Stimulated activated CD4-positive, alpha-beta T cell treated with anti-CD3 and anti-CD28 coated beads, TNF-alpha, amount 100 ng/mL, for 4 hours (primary cell): ENCODE measurements at places on chromosomes 6 and 20.

GRCh38 chr6:125846292-125847024 lies 55.7 kb downstream of the NCOA7 start:
- DNase-seq: no peak

DNA sequence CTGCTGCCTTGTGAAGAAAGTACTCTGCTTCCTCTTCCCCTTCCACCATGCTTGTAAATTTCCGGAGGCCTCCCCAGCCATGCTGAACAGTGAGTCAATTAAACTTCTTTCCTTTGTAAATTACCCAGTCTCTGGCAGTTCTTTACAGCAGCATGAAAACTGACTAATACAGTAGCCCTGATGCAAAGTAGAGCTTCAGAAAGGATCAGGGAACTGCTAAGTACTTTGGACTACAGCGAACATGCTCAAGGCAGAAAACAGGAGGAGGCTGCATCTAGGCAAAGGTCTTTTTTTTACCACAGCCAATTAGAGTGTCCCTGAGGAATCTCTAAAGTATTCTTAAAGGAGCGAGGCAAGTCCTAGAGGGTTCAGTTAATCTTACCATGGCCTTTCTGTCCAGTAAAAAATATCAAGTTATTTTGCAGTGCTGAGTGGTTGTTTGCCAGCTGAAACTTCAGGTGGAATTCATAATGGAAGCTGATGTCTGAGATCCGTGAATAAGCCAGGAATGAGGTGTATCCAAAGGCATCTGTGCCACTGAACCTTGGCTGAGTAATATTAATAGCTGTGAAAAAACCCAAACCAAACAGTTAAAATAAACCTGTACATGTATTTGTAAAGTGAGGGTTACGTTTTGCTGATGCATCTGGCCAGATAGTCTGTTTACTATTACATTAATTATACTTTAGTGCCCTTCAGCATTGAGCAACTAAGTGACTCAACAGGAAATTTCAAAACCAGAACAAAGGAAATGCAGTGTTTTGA lies 170.4 kb downstream of the PHF3 start:
- DNase-seq: no peak

GRCh38 chr20:39876976-39877635 lies 811.9 kb downstream of the MAFB start:
- no peak for DNase-seq

DNA sequence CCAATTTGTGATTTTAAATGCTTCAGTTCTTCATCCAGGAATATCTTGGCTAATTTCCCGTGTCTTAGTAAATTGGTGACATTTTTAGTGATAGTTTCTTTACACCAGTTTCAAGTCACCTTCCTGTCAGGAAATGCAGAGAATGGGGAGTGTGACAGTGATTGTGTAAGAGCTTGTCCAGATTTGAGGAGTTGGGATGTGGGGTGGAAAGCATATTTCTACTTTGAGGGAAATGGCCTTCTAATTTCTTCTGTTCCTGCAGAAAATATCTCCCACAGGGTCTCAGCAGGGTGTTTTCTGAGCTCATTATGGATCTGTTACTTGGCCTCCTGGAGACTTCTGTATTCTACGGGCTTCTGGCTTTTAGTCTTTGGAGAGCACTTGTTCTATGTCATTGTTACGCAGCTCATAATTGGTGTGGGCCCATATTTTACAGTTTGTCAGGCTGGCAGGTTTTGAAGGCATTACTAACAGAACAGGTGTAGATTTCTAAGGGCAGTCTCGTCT lies 65.6 kb downstream of the TMEM200A start:
- DNase-seq: no peak

DNA sequence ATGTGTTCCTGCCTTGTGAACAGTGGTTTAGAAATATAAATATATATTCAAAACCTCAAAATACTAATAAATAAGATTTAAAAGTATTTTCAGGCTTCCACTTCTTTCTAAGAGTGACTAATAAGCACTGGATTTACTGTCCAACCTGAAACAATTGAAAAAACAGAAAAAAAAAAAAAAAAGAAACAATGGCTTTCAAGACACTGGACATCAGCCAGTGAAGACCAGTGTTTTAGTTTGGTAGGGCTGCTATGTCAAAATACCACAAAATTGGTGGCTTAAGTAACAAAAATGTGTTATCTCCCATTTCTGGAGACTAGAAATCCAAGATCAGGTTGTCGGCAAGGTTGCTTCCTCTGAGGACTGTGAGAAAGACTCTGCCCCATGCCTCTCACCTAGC lies 101.4 kb upstream of the PDE7B start:
- DNase-seq: no peak

GRCh38 chr6:13049666-13050254 lies 278.6 kb downstream of the TBC1D7 start:
- DNase-seq: no peak

DNA sequence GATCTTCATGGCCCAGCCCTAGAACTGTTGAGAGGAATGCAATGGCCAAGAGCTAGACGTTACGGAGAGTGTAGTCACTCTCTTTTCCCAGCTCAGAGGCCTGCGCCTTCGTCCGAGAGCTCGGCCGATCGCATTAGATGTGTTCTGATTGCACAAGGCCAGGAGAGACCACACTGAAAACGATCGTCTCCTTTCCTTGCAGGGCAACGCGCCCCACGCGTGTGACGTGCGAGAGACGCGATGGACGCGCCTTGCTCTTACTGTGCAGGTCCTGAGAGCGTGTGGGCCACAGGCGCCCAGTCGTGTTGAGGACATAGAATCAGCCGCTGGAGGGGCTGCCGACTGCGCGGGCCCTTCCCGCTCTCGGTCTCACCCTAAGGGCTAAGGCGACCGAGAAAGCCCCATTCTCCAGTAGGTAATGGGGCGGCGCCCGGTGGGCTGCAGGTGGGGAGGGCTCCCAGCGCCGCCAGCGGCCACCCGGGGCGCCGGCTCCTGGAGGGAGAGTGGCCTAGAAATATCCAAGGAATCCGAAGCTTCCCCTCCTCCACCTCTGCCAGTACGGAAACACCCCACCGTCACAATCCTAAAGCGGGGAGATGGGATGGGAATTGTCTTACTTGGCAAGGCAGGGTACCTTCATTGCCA lies 26.9 kb downstream of the TFAP2B start:
- DNase-seq: no peak

GRCh38 chr6:93789532-93789931 lies 370.2 kb upstream of the EPHA7 start:
- DNase-seq: no peak

GRCh38 chr6:108442770-108443520 lies 117.8 kb upstream of the FOXO3 start:
- no peak for DNase-seq

GRCh38 chr20:10590950-10591671 lies 82.7 kb downstream of the JAG1 start:
- DNase-seq: no peak

DNA sequence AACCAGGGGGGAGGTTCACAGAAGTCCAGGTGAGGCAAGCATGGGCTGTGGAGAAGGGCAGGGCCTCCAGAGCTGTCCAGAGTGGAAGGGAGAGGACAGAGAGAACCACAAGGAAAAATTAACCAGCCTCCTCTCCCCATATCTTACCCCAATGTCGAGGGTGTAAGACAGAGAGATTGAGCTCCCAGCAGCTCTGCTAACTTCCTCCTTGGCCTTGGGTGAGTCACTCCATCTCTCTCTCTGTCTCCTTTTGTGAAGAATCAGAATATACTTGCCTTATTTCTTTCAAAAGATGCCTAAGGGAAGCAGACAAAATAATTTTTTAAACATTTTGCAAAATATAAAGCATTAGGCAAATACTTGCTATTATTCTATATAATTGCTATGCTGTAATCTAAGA lies 58.3 kb upstream of the IYD start:
- no peak for DNase-seq

- no peak for DNase-seq
Observed at GRCh38 chr20:24755411-24755922, 193.6 kb upstream of the CST7 start.

DNA sequence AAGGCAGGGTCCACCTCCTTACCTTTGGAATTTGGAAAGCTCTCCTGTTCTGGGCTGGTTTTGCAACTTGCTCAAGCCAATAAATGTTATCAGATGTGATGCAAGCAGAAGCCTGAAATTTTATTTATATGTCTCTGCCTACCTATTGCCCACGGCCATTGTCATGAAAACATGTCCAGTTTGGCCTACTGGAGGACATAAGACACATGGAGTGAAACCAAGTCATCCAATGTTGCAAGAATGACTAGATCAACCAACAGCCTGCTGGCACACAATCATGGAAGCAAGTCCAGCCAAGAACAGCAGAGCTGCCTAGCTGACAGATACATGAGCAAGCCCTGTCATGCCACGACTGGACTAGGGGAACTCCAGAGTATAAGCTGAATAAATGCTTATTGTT lies 56.7 kb upstream of the IRAK1BP1 start:
- no peak for DNase-seq

DNA sequence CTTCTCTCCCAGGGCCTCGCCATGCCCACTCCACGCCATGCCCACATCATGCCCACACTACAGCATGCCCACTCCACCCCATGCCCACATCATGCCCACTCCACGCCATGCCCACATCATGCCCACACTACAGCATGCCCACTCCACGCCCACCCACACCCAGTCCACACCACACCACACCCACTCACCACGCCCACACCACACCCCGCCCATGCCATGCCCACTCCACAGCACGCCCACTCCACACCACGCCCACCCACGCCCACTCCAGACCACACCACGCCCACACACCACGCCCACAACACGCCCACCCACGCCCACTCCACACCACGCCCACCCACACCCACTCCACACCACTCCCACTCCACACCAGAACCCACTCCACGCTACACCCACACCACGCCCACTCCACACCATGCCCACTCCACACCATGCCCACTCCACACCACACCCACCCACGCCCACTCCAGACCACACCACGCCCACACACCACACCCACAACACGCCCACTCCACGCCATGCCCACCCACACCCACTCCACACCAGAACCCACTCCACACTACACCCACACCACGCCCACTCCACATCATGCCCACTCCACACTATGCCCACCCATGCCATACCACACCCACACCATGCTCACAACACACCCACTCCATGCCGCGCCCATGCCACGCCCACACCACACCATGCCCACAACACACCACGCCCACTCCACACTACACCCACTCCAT lies 88.6 kb downstream of the ERMARD start:
- no peak for DNase-seq

DNA sequence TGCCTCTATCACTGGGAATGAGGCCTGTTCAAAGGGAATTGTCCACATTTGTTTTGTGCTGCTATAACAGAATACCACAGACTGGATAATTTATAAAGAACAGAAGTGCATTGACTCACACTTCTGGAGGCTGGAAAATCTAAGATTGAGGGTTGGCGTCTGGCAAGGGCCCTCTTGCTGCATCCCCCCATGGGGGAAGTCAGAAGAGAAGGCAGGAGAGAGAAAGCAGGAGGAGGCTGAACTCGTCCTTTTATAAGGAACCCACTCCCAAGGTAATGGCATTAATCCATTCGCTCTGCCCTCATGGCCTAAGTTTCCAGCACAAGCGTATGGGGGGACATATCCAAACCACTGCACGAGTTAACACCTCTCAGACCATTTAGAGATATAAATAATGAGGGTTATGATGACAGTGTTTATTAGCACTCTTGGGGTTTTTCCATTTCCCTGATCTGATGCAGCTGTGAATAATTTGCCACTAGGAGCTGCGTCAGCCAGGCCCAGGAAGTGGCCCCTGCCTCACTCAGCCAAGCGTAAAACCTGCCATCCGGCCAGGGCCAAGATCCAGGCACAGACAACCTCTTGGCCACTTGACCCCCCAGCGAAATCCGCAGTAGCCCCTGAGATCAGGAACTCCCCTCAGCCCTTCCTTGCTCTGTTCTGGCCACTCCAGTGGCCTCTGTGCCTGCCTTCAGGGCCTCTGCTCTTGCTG lies 14.2 kb upstream of the SLCO4A1 start:
- DNase-seq: no peak

DNA sequence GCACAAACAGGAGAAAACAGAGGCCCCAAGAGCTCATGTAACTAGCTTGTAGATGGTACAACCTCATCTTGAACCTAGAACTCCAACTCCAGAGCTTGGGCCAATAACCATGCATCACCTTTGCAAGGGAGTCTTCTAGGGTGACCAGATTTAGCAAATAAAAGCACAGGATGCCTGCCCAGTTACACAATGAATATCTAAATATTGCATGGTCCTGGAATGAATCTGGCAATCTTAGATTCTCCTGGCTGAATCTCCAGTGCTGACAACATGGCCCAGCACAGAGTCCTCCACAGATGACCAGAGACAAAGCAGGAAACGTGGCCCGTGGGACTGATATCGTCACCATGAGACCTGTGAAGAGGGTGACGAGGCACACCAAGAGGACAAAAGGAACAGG lies 494.1 kb downstream of the PREX1 start:
- DNase-seq: no peak

- DNase-seq: no peak
Observed at GRCh38 chr6:147756891-147757290, 248.4 kb downstream of the SAMD5 start.

GRCh38 chr6:37804586-37804985 lies 14.9 kb upstream of the ZFAND3 start:
- no peak for DNase-seq

GRCh38 chr20:63183422-63184146 lies 32.3 kb downstream of the YTHDF1 start:
- no peak for DNase-seq

DNA sequence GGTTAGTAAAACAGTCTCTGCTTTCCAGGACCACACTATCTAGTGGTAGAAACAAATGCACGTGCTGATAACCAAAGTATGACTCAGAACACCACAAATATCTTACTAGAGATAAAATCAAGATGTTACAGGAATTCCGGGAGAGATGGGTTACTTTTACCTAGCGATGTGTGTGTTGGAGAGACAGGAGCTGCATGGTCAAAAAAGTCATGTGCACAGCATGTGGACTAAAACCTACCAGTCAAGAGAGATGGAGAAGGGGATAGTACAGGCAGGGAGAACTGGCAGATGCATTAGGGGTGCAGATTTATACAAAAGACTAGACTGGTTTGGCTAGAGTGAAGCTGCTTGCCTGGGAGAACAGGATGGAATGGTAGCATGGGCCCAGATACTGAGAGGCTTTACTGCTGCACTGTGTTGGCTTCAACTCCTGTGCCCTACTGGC lies 75.3 kb upstream of the MRAP2 start:
- no peak for DNase-seq

DNA sequence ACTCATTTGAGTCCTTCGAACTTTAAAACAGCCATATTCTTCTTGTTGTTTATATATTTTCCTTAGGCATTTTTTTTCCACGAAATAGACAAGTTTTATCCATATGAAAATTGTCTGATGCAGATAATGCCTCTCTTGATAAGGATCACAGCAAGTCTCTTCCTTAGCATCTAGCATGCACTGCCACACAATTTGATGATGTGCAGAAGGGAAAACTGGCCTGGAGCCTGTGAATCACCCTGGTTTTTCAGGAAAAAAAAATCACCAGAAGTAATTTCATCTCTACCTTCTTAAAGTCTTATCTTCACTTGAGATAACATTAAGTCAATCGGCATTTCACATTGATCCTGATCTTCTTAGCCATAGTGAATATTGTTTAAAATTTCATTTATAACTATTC lies 199.8 kb downstream of the TENT5A start:
- no peak for DNase-seq

DNA sequence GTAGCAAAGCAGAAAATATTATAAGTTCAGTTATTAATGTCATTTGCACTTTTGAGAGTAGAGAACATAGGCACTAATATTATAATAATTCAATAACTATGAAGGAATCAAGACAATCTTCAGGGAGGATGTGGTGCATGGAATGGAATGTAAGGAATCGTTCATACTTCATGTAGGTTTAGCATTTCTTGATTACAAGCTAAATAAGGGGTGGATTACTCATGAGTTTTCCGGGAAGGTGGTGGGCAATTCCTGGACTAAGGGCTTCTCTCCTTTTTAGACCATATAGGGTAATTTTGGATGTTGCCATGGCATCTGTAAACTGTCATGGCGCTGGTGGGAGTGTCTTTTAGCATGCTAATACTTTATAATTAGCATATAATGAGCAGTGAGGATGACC lies 9.1 kb upstream of the BTNL2 start:
- no peak for DNase-seq
